Right ventricle myocardium inferior (tissue), 1 donor: ENCODE measurements at places on chromosomes 7 and 10. TPM values are rescaled to one million over a fixed set of nuclear protein-coding genes. Genes with fewer than 3 reads are reported as not detected.

- DNase-seq: no peak
Observed at GRCh38 chr10:97178074-97178473, 7.7 kb downstream of the SLIT1 start.

The SCART1 gene
- 0.30 TPM for total RNA-seq

The CTTNBP2 gene
- 1.5 TPM for total RNA-seq

GRCh38 chr7:54955696-54956420, 63.0 kb upstream of the EGFR start:
- no peak for DNase-seq

GRCh38 chr7:131074043-131074442, 253.6 kb upstream of the MKLN1 start:
- no peak for DNase-seq

DNA sequence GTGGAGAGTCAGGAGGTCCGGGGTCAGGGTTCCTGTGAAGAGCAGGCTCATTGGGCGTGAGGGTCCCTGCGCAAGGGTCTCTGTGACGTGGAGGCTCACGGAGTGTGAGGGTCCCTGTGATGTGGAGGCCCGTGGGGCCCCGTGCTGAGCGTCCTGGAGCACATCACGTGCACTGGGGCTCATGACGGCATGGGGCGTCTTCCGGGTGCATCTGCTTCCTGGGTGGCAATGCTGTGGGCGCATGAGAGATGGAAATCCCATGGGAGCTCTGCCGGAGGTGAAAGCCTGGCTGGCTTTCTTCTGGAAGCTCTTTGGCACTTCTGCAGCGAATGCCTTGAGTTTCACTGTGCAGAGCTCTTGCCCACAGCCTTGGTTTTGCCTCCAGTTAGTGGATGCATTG, 71.4 kb downstream of the WDR37 start:
- no peak for DNase-seq

DNA sequence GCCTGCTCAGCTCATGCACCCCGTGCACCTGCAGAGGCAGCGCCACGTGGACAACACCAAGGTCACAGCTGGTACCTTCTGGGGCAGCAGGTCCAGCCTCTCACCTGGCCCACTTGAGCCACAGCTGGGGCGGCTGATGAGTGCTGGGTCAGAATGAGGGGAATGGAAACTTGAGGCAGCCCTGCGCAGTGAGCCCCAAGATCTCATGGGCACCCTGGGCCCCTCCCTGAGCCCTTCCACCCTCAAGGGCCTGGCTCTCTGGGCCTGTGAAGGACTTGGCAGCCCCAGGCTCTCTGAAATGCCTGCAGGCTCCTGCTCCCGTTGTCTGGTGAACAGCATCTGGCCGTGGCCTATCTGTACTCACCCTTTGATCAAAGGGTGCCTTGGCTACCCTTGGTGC, 112.7 kb downstream of the TCERG1L start:
- DNase-seq: no peak

GRCh38 chr10:1715821-1716220, 21.5 kb downstream of the ADARB2 start:
- no peak for DNase-seq

The IGFBP1 gene
- not detected for total RNA-seq

The CLCN1 gene
- not detected for total RNA-seq

DNA sequence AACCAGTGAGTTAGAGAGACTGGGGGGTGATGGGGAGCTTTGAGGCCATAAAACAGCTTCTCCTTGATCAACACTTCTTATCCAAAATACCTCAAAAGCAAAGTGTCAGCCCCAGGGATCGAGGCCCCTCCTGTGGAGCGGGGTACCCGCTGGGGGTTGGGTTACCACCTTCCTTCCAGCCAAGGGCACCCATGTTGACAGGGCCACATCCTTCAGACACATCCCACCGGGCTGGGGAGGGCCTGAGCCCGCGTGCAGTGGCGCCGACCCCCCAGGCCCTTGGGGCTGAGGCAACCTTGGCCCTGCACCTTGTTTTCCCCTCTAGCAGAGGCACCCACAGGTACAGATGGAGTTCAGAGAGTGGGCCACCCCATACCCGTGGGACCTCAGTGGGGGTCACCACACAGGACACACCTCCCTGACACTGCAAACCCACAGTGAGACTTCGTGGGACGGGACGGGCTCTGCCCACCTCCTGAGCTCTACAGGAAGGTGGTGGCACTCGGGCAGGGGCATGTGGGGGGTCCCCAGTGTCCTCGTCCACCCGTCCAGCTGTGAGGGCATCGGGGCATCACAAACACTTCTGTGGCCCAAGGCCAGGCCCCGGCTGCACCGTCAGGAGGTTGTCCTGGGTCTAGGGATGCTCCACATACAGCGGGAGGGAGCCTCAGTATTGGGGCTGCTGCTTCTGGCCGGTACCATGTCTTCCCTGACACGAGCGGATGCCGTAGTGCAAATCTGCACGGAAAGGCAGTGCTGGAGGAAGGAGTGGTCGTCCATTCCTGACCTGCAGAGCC, 10.7 kb downstream of the DPYSL4 start:
- DNase-seq: peak; percentile 44

DNA sequence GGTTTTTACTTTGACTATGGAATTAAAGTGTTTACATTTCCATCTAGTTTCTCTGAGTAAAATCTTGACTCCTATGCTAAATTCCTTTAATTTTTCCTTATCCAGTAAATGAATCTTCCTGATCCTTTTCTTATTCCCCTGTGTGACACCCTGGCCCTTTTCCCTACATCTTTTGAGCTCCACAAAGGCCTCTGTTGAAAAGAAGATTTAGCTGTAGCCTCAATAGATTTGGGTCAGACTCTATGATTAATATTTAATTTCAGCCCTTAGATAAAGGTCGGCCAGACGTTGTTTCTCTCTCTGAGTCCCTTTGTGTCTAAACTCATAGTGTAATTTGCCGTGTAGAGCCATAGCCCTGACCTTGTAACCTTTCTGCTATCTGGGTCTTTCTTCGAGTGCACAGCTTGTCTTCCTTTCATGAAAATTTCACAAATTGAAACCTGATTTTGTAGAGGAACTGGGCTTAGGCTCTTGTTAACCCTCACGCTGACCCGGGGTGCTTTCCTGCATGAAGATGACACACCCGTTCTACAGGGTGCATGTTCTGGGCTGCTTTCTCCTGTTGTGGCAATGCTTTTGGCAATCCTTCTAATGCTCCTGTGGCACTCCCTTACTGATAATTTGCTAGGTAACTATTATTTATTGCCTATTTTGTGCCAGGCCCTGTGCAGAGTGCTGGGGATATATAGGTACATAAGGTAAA, 21.2 kb downstream of the LSMEM1 start:
- no peak for DNase-seq

The CTAGE4 gene
- total RNA-seq: 0.30 TPM

DNA sequence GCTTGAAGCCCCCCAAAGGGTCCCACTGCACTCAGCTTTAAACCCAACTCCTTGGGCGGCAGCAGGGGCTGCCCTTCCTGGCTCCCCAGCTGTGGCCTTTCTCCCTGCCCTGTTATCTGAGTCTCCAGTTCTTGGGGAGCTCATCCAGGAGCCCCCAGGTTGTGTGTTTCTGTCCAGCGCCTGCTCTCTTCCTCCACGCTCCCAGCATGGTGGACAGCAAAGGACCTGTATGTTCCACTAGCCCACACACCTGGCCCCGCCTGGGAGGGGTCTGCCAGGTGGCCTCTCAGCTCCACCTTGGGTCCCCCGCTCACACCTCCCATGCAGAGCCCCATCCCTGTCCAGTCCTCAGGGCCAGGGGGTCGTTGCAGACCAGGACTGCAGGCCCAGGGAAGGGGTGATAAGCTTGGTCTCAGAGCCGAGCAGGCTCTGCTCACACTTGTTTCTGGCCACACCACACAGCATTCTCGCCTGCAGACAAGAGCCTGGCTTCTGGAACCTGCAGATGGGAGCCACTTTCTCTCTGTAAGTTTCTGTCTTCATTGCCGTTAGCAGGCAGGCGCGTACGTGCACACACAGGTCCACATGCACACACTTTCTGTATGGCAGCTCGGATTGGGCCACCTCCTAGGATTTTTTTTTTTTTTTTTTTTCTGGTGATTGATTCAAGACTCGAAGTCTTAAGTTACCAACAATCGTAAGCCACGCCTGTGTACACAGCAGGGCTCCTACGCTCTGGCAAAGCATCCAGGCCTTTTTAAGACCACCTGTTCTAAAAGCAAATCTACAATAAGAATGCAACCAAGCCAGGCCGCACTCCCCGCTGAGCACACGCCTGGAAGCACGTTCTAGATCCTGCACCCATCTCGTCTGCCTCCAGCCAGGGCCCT, 104.6 kb downstream of the CYTH3 start:
- DNase-seq: no peak

The MNX1 gene
- total RNA-seq: not detected
